ENCODE measurements at places on chromosomes 6 and 20.

DNA sequence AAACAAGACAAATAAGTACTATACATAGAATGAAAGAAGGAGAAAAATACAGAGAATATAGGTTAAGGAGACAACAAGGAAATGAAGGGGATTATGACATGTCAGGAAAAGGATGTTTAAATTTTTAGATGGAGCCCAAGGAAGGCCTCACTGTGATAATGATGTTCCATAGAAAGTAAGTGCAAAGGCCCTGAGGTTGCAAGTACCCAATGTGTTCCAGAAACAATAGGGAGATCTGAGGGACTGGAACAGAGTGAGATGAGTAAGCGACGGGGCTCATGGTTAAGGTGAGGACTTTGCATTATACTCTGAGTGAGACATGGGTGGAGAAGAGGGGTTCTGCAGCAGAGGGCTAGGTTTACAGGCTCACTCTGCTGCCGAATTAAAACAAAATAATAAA is 122.8 kb upstream of the BCLAF1 start:
- no peak for DNase-seq

DNA sequence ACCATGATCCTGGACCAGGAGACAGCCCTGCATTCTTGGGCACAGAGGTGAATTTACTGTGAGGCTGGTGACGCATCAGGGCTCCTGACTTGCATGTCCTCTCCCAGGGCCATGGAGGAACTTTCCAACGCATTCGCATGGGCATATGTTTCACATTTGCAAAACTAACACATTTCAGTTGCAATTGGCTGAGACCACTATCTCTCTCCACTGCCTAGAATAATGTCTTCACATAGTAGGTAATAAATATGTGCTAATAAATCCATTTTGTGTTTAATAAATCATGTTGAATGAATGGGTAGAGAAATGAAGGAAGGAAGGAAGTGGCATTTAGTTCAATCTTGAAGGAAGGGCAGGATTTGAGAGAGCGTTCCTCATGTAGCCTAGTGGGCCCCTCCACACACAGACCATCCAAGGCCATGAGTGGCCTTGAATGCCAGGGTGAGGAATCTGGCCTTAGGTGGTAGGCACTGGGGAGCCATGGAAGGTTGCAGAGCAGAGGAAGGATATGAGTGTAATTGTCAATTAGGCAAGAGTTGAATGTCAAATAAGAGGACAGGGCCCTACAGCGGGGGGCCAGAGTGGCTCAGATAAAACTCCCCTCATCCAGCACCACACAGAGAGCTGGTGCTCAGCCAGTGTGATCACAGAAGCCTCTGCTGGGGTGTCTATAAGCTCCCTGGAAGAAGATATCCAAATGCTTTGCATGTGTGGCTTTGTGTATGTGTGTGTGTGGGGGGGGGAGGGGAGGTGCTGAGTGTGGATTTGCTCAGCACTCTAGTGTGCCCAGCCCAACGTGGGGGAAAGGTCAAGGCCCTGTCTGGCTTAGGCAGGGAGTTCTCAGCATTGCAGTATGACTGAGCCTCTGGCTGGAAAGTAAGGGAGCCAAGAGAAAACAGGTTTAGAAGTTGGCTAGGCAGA is 30.9 kb upstream of the CCN5 start:
- no peak for DNase-seq

DNA sequence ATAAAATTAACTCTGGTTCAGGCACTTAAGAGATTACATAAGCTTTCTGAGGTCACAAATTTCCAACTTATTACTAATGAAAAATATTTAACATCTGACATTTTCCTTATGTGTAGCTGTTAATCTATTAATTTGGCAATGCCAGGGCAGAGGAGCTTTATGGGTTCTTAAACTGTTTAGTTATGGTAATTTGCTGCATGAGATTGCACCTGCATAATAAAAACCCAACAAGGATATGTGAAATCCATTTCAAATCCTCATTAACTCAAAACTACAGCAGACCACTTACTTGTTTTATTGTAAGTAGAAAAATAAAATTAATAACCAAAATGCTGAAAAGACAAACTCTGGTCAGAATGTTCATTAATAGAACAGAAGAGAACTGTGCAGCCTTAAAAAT is 98.1 kb downstream of the PREP start:
- no peak for DNase-seq

GRCh38 chr20:60986506-60987156 is 265.4 kb upstream of the CDH4 start:
- DNase-seq = no peak

DNA sequence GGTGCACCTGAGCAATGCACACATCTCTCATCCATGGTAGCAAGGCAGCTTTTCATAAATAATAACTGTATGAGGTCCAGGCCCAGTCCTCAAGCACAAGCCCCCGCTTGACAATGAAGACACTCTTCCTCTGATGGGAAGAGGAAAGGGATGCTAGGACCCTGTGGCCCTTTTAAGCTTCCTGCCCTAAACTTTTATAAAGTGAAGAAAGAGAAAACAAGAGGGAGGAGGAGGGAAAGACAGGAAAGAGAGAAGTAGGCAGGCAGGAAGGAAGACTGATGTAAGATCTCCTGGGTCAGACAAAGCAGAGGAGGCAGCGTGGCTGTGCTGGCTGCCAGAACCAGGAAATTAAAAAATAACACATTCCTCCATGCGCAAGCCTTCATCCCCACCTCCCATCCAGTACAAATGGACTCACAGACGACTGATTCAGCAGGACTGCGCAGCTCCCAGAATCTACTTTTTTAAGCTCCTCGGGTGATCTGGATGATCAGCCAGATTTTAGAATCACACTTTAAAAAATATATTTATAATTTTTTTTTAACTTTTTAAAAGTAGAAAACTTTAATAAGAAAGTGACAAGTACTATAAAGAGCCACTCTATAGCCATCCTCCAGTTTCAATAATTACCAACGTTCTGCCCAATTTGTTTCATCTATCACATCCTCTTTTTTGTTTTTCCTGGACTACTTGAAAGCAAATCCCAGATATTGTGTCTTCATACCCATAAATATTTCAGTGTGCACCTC is 16.5 kb downstream of the TNFAIP3 start:
- no peak for DNase-seq

- DNase-seq = no peak
These were observed 159.9 kb upstream of the PCSK2 start for GRCh38 chr20:17066902-17067301.

- no peak for DNase-seq
These were observed 36.0 kb upstream of the FOXO3 start for GRCh38 chr6:108524528-108525248.

- peak; percentile 49 for DNase-seq
These were observed 137.2 kb downstream of the MAP3K4 start for GRCh38 chr6:161128680-161129196.

Measured in fibroblast of villous mesenchyme (primary cell).